ENCODE measurements at places on chromosomes 16 and 17.

GRCh38 chr17:2214929-2215615 is 88.5 kb downstream of the SMG6 start:
- DNase-seq = peak; percentile 61

DNA sequence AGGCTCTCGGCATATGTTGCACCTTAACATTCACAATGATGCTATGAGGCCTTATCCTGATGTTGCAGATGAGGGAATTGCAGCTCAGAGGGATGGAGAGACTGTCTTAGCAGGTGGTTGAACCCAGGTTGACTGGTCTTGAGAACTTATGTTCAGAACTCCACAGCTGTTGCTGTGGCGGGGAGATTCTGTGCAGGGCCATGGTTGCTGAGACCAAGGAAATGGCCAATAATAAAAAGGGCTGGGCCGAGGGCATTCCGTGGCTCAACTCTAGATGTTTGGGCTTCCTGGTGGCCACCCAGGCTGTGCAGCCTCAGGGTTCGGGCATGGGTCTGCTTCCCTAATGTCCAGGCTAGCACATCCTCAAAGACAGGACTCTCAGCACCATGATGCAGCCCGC is 5.9 kb downstream of the KSR1 start:
- DNase-seq = no peak

DNA sequence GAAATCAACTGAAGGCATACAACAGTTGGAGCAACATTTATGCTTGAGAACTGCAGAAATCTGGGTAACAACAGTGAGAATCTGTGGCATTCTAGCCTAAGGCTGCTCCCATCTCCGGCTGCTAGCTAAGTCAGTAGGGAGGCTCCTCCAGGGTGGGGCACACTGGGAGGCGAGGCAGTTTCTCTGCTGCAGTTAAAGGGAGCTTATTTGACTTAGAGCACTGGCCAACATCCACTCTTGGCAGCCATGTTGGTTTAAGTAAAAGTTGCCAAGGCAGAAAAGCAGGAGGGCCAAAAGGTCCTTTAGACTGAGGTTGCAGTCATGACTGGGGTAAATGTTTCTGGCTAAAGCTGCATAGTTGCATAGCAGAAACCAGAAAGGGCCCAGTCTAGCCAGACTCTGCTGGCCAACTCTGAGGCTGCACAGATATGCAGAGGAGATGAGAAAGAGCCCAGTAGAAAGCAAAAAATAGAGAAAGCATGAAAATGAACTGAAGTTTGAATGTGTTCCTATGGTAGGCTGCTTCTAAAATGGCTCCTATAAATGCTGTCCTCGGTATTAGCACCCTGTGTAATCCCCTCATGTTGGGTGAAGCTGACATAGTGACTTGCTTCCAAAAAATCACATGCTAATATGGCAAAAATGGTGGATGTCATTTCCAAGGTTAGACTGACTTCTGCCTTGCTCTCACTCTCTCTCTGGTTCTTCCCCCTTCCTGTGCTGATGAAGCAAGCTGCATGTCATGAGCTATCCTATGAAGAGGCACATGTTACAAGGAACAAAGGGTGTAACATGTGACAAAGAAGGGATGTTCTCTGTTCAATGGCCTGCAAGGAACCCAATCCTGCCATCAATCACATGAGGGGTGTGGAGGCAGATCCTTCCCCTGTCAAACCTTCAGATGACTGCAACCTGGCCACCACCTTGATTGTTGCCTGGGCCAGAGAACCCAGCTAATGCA is 3.7 kb upstream of the C16orf78 start:
- no peak for DNase-seq

DNA sequence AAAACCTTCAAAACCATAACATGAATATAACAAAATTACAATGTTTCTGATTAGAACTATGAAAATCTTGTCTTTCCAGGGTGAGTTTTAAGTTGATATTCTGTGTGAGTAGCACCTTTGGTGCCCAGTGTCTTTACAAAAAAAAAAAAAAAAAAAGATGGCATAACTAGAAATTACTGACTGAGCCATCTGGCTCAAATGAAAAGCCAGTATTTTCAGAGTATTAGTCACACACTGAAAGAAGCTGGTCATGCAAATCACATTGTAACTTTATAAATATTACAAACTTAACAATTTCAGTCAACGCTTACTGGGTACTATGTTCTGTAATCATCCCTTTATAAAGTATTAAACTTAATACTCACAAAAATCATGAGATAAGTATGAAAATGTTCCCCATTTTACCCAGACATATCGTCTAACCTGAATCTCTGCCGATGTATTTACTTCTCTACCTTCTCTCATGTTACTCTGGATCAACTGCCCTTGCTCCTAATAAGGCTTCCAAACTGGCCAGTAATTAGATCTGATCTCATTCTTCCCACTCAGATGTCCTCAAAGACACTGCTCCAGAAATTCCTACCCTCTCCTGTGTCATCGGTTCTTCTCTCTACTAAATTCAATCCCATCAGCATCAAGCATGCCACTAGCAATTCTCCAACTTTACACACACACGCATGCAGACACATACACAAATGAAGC is 25.4 kb downstream of the UBE2G1 start:
- no peak for DNase-seq

DNA sequence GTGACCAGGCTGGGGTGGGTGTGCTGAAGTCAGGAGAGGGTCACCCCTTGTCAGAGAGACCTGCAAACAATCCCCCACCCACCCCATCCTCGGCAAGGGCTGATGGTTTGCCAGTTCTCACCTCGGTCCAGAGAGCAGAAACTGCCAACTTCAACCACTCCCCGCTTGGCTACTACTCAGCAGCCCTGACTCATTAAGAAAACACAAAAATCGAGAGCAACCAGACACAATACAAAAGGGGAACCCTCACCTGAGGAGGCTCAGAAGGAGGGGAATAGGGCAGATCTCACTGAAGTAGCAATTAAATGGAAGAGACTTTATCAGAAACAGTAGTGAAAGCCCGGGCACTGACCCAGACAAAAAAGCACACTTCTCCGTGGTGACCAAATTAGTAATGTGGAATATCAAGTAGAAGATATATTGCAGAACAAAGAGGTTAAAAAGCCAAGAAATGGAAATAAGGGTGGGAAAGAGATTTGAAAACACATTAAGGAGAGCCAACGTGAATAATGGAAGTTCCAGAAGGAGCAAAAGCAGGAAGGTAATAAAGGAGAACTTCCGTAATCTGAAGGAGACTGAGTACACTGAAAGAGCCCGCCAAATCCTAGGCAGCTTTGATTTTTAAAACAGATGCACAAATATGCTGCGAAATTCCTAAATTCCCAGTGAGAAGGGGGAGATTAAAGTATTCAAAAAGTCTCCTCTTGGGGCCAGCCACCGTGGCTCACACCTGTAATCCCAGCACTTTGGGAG is 23.6 kb downstream of the CENPV start:
- no peak for DNase-seq

DNA sequence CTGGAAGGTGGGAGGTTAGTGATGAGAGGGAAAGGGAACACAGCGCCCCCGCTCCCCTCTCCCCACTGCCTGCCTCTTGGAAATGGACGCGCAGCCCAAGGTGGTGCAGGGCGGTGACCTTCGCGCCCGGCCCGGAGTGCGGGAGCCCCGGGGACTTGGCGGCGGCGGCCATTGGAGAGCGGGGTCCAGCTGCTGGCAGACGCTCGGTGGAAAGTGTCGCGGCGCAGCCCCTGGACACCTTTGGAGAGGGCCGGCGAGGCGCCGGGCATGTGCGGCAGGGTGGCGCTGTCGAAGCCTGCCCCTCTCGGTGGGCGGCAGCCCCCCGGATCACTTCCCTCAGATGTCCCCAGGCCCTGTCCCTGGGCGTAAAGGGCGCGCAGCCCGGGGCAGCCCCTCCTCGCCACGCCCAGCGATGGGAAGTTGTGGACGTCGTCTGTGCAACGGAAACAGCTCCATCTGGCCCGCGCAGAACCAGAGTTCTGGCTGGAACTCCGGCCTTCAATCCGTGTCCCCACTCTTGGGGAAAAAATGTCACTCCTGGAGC is 16.7 kb downstream of the SALL1 start:
- DNase-seq = no peak

GRCh38 chr16:2180962-2181923 is 15.2 kb downstream of the CASKIN1 start:
- DNase-seq = no peak
